GM12891 (cell line): ENCODE measurements at places on chromosomes 7 and 10.
A peak's percentile ranks its signal among the peaks of the same experiment; 100 is the strongest.

DNA sequence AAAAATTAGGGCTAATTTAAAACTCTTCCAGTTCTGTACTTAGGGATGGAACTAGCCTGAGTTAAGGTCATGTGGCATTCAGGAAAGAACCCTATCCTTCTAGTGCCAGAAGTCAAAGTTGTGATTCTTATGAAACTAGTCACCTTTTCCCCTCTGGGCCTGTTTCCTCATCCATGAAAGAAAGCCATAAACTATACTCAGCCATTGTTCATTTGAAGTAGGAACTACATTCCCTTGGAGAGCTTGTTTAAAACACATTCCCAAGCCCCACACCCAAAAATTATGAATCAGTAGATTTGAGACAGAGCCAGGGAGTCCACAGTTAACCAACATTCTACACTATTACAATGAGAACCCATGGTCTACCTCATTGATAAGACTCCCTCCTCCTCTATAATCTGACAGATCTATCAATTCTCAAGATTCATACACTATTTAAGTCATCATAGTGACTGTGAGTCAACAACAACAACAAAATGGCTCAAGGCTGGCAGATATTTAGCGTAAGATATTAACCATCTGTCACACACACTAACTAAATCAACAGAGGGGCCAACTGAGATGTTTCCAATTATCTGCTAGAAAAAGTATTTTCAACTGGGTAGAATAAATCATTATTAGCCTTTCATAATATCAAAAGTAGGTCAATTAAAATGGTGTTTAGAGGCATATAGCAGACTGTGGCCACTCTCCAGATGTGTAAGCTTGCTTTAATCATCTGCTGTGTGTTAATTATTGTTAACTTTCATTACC lies 102.3 kb downstream of the SLC25A13 start:
- DNase-seq, result no peak

DNA sequence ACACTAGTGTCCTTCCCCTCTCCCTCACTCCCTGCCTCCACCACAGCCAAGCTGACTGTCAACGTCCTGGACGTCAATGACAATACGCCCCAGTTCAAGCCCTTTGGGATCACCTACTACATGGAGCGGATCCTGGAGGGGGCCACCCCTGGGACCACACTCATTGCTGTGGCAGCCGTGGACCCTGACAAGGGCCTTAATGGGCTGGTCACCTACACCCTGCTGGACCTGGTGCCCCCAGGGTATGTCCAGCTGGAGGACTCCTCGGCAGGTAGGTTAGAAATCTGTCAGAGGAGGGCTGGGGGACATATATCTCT lies 24.9 kb upstream of the VSIR start:
- DNase-seq, result no peak

- DNase-seq, result no peak
These were observed 8.7 kb upstream of the EN2 start for GRCh38 chr7:155449008-155449868.

- no peak for DNase-seq
These were observed 72.2 kb downstream of the CH25H start for GRCh38 chr10:89134963-89135362.

DNA sequence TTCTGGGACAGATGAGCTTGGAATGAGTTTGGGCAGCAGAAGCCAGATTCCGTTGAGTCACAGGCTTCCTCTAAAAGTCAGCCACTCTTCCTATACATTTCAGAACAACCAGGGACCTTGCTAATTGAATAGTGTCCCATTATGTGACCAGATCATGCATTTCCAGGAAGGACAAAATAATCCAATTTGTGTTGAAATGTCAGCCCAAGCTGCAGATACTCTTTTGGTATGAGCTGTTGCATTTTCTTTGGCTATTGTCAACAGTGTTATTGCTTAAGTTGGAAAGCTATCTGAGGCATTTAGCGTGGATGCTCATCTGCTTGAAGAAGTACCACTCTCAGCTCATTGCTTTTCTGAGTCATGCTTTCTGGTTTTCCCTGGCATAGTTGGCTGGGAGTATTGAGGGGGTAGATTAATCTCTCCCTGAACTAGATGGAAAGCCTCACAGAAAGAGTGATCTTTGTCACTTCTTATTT lies 223.7 kb upstream of the HABP2 start:
- DNase-seq, result no peak

DNA sequence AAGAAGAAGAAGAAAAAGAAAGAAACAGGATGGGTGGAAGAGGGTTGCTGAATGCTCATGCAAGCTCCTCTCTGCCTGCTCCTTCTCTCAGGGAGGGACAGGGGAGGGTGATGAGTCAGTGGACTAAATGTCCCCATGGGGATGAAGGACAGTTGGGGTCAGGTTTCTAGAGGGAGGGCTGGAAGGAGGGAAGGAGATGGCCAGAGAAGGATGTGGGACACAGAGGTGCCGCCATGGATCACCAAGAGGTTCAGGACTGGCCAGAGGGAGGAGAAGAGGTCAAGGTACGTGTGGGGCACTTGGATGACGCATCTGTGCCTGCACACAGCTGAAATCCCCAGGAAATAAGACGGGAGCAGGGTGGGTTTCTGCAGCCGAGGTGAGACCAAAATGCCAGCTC lies 88.9 kb upstream of the GTF2I start:
- no peak for DNase-seq

DNA sequence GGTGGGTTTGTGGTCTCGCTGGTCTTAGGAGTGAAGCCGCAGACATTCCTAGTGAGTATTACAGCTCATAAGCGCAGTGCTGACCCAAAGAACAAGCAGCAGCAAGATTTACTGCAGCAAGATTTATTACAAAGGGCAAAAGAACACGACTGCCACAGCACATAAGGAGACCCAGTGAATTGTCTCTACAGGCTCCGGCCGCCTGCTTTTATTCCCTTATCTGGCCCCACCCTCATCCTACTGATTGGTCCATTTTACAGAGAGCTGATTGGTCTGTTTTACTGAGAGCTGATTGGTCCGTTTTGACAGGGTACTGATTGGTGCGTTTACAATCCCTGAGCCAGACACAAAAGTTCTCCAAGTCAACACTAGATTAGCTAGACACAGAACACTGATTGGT lies 82.1 kb downstream of the VIPR2 start:
- no peak for DNase-seq

GRCh38 chr7:128409596-128410450 lies at the start of gene IMPDH1:
TSS of gene IMPDH1 (minus strand) at chr7:128409982. CDS start at chr7:128409901, 81 bp downstream.
- DNase-seq, result peak; percentile 92

DNA sequence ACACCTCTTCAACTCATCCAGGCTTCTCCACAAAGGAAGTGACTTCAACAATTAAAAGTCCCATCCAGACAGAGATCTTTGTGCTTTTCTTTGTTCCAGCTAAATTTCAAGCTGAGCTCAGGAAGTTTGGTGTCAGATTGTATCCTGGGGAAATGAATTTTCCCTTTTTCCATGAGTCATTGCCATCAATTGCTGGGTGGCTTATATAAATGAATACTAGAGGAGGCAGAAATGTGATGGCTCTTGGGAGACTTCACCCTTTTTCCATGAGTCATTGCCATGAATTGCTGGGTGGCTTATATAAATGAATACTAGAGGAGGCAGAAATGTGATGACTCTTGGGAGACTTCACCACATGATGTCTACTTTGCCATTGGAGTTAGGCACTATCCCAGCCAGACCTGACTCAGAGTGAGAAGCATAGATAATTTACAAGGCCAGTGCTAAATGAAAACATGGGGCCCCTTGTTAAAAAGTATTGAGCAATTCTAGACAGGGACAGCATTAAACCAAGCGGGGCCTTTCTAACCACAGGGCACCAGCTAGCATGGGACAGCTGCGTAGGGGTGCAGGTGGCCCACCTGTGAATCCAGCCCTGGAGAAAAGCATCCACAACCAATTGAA lies 339.2 kb upstream of the PODXL start:
- DNase-seq, result no peak

- no peak for DNase-seq
These were observed 620 bp downstream of the BET1 start for GRCh38 chr7:94003446-94004023.

- no peak for DNase-seq
These were observed 4.4 kb downstream of the PTPRE start for GRCh38 chr10:127911218-127911866.

DNA sequence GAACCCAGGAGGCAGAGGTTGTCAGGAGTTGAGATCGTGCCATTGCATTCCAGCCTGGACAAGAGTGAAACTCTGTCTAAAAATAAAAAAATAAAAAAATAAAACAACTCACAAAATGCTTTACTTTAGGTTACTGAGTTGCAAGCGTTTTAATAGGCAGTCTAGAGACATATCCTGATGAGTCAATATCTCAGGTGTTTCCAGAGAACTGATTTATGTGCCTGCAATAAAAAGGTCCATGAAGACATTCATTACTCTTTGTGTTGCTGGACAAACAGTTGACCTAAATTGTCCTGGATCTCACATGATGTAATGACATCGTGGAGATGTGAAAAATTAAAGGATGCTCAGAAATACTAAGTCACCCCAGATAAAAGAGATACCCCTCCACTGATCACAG lies 31.5 kb downstream of the CDNF start:
- DNase-seq, result no peak

DNA sequence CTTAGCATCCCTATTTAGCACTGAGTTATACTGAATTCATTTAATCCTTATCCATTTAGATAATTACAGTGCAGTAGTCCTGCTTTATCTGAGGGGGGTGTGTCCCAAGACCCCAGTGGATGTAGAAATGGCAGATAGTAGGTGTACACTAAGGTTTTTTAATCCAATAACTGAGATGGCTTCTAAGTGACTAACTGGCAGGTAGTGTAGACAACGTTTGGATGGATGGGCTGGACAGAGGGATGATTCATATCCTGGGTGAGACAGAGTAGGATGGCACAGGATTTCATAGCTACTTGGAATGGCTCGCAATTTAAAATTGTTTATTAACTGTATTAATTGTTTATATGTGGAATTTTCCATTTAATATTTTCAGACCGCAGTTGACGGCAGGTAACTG lies 295.6 kb downstream of the CCDC3 start:
- no peak for DNase-seq

- DNase-seq, result no peak
These were observed 408.4 kb downstream of the SUGCT start for GRCh38 chr7:40542982-40543741.

DNA sequence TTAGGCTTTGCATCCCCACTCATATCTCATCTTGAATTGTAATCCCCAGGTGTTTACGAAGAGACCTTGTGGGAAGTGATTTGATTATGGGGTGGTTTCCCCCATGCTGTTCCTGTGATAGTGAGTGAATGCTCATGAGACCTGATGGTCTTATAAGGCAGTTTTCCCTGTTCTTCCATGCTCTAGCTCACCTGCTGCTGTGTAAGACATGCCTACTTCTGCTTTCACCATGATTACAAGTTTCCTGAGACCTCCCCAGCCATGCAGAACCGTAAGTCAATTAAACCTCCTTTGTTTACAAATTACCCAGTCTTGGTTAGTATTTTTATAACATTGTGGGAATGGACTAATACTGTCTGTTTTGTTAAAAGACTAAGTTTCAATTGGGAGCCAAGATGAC lies 35.3 kb upstream of the ZNF92 start:
- no peak for DNase-seq

- DNase-seq, result no peak
These were observed 37.0 kb downstream of the PDGFA start for GRCh38 chr7:482521-483083.

- no peak for DNase-seq
These were observed 442.5 kb downstream of the GLRX3 start for GRCh38 chr10:130578532-130579289.

DNA sequence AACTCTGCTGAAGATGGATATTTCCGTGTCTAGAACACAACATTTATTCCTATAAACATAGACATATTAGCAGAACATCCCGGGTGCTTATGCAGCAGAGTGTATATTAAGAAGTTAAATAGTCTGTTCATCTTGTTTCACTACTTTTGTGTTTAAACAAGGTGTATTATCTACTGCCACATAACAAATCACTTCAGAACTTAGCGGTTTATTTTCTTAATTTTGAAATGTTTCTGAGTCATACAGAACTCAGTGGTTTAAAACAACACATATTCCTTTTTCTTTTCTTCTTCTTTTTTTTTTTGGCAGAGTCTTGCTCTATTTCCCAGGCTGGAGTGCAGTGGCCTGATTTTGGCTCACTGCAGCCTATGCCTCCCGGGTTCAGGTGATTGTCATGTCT lies 25.8 kb downstream of the DENND10 start:
- no peak for DNase-seq

GRCh38 chr10:59513558-59513957 lies 151.2 kb upstream of the FAM13C start:
- no peak for DNase-seq

DNA sequence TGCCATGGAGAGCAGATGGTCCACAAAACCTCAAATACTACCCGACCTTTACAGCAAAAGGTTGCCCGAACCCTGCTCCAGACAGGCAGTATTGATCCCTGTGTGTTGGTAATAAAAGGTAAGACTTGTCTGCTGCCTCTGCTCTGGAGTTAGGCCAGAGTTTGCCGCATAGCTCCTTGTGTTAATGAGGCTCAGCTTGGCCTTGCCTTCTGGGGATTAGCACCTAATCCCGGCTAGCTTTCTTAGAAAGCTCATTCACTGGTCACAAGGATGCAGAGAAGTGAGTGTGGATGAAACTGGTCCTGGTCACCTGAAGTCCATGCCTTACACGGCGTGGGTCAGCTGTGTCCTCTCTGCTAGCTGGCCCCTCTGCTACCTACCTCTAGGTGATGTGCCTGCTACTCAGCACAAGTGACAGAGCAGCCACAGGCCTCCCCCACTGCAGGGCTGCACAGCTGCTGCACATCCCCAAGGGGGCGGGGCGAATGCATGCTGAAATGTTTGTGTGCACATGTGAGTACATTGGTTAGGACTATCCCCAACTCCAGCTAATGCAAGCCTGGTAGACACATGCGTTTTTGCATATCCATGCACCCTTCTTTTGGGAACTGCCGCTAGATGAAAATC lies 31.7 kb upstream of the SYPL1 start:
- no peak for DNase-seq
